ENCODE measurements at places on chromosomes 16 and 17.

- DNase-seq = no peak
Measured at GRCh38 chr16:71559855-71560254, 17.0 kb downstream of the TAT start.

- no peak for DNase-seq
Measured at GRCh38 chr17:7205561-7205960, 14.1 kb downstream of the DLG4 start.

- no peak for DNase-seq
Measured at GRCh38 chr17:81656835-81657234, 493 bp upstream of the PDE6G start.

DNA sequence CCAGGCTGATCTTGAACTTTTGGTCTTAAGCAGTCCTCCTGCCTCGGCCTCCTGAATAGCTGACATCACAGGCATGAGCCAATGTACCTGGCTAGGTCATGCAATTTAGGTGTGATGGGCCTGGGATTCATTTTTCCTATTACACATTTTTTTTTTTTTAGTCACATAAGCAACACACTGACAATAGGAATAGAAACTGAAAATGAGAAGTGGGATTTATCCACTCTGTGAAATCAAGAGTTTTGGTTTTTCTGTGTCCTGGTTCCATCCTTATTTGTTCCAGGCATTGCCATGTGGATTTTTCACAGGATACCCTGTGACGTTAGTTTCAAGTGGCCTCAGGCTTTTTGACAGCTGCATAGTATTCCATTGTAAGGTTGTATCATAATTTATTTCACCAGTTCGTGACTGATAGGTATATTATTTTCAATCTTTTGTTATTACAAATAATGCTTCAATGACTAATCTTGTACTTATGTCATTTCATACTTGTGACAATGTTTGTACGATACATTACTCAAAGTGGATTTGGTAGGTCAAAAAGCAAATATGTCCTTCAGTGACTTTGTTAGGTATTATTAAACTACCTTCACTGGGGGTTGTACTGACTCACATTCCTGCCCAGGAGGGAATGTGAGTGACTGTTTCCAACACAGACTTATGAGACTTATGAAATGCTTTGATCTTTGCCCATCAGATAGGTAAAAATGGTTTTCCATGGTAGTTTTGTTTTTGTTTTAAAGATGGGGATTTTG, 10.6 kb downstream of the ADCY7 start:
- DNase-seq = no peak

DNA sequence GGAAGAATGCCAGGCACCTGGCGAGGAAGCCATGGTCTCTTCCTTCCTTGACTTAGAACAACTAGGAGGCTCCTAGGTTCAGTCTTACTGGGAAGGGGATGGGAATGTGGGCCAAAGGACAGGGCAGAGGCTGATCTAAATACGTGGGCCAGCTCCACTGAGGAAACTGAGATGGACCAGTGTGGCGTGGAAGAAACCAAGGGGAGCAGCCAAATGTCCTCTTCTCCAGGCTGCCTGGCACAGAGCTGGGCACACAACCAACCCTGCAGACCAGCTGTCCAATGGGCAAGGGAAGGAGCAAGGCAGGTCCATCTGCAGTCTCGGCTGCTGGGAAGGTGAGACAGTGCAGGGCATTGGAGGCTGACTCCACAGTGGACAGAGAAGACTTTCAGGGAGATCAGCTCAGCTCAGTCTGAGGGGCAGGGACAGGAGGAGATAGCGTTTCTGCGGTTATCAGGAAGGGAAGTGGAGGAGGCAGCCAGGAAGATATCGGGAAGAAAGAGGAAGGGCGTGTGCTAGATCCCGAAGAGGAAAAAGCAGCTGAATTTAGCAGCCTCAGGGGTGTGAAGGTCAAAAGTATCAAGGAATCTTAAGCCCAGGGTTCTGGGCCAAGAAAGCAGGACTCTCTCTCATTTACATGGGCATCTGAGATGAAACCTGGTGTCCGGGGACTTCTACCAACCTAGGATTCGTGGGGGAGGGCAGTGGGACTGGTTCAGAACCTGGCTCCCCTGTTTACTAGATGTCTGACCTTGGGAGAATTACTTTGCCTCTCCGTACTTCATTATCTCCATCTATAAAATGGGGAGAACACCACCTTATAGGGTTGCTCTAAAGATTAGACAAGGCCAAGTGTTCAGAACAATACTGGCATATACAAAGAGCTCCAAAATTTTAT, 1.8 kb downstream of the KIFC3 start:
- no peak for DNase-seq

GRCh38 chr17:12993631-12994030, 24.2 kb downstream of the ELAC2 start:
- DNase-seq = no peak

DNA sequence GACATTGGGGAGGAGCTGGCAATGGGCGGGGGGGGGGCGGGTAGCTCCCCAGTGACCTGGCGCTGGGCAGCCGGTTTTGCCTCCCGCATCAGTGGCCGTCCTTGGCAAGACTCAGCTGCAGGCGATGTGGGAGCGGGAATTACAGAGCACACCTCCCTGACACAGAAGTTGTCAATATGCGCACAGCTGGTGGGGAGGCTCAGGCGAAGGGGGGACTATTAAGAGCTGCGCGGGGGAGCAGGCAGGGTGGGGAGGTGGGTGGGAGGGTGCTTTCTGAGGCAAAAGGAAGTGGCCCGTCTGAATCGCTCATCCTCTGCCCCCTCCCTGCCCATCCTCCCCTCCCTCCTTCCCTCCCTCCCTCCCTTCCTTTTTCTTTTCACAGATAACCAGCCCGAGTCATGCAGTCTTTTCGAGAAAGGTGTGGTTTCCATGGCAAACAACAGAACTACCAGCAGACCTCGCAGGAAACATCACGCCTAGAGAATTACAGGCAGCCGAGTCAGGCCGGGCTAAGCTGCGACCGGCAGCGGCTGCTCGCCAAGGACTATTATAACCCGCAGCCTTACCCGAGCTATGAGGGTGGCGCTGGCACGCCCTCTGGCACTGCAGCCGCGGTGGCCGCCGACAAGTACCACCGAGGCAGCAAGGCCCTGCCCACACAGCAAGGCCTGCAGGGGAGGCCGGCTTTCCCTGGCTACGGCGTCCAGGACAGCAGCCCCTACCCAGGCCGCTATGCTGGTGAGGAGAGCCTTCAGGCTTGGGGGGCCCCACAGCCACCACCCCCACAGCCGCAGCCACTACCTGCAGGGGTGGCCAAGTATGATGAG, 44.0 kb downstream of the SREBF1 start:
- peak; percentile 26 for DNase-seq

All from CD4-positive, alpha-beta T cell (primary cell).